ENCODE measurements at places on chromosomes 7 and 10.

GRCh38 chr7:44104860-44105771 is 971 bp downstream of the AEBP1 start:
- no peak for DNase-seq

DNA sequence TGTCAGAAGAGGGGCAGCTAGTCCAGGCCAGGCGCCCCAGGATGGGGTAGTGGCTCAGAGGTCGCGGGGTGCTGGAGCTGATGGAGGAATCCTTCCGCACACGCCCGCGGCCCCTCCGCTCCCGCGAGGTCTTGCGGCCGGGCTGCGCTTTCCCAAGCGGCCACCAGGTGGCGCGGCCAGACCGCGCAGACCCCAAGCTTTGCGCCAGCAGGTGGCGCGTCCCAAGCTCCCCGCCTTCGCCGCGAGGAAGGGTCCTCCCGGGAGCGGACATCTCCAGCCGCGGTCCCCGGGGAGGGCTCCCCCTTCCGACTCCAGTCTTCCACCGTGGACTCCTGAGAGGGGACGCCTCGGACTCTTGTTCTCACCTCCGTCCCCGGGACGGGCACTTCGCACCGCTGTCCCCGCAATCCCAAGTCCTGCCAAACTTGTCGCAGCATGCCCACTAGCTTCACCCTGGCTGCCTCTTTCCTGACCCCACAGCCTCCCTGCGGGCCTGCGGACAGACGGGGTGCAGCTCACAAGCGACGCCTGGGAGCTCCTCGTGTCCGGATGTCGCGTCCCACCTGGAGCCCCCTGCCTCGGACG is 19.4 kb downstream of the KCNK18 start:
- no peak for DNase-seq

DNA sequence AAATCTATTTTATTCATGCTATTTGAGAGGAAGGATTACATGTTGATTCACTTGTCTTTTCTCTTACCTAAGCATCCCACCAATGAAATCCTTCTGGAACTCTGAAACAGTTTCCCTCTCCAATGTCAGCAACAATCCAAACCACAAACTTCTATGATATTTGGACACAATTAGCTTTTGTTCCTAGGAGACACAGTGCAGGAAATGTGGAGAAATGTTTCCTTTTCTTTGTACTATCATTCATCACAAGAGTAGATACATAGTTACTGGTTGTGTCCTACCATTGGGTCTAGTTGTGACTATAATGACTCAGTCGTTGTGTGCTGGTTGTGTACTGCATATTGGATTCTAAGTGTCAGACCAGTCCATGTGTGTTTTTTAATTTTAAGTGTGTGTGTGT is 156.8 kb upstream of the MAGI2 start:
- DNase-seq = no peak

GRCh38 chr7:19117091-19117869 is at the start of gene TWIST1:
TWIST1 (minus strand) TSS chr7:19117636; CDS start chr7:19117321, 315 bp downstream.
- peak; percentile 95 for DNase-seq

DNA sequence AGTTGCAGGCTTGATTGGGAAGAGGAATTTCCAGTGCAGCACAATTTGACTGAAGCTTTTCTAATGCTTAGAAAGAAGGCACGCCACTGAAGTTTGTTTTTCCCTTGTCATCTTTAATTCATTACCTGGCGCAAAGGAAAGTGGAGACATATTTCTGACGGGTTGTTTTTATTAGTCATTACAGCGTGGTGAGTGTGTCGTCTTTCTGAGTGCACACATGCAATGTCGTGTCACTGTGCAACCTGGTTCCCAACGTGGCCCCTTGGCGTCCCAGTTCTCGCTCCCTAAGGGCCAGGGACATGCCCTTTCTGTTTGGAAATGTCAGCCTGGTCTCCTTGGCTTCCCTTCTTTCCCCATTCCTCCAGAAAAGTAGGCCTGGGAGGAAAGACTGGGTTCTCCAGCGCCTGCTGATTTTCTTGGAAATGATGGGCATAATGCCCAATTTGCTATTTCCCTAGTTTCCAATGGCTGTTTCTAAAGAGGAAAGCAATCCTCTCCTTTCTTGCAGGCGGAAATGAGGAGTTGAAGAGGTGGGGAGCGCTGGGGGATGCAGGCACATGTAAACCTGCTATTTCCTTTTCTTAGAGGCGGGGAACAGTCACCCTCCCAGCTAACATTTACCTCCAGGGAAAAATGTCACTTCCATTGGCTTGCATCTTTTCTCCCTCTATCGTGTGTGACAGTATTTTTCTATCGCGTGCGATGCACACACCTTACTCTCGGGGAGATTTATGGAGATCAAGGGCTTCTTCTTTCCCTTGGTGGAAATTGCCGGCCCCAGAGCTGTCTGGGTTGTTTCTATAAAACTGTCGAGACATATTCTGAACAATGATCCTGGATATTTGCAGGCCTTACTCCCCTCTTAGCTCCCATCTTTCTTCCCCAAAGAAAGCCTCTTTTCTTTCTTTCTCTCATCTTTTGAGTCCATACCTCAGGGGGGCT is 249.8 kb downstream of the ARHGAP12 start:
- DNase-seq = no peak

- no peak for DNase-seq
Observed at GRCh38 chr7:30321882-30322192, 37.4 kb downstream of the ZNRF2 start.

GRCh38 chr10:73655257-73655989 is 406 bp downstream of the SYNPO2L start:
- DNase-seq = no peak

DNA sequence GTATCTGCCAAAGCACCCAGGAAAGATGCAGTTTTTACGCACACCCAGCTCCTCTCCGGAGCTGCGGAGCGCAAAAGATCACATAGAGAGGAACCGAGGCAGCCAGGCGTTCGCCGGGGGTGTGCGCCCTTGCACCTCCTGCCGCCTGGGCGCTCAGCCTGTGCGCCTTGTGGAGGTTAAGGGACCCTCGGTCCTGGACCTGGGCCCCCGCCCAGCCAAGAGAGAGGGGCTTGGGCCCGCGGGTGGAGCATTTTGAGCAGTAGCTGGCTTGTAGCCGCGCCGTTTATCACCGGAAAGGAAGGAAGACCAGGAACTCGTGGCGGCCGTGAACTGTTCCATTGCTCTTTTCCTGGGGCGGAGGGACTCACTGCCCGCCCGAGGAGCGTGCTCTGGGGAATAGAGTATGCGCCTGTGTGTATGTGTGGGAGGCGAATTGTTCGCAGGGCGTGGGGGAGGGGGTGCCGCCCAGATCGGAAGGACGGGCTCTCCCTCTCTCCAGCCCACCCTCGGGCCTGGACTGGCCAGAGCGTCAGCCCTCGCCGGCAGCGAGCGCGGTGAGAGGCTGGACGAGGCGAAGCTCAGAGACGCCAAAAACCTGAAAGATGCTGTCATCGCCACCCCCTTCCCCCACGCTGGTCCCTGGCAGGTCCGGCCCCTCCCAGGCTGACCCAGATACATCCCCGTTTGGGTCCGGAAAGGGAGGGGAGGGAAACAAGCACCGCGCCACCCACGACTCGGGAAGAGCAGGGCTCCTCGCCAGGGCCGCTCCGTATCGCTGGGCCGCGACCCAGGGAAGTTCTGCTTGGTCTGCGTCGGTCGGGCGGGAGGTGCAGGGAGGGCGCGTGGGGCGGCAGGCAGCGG is 1.2 kb upstream of the WNT2 start:
- DNase-seq = no peak

GRCh38 chr7:155163696-155164095 is 93.6 kb downstream of the HTR5A start:
- no peak for DNase-seq

GRCh38 chr10:45581216-45581549 is 91.4 kb downstream of the ZFAND4 start:
- no peak for DNase-seq

DNA sequence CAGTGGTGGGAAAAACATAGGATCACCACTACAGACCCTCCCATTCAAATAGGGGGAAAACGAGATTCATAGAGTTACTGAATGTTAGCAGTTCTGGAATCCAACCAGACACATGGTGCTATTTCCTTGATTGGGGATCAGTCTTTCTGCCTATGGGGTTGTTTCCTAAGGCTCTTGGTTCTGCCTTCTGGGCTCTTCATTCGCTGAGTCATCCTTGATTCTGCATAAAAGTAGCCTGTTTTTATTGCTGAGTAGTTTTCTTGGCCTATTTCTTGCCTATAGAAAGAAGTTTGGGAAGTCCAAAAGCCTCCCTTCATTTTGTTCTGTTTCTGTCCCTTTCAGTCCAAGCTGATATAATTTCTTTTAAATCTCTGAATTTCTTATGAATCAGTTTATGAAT is 99.3 kb upstream of the OIT3 start:
- no peak for DNase-seq

GRCh38 chr7:54964136-54964535 is 54.7 kb upstream of the EGFR start:
- no peak for DNase-seq

- no peak for DNase-seq
Observed at GRCh38 chr7:131945313-131945911, 389.0 kb upstream of the PODXL start.

- no peak for DNase-seq
Observed at GRCh38 chr10:85407088-85407487, 959.5 kb downstream of the GRID1 start.

GRCh38 chr10:15795036-15795792 is 65.1 kb downstream of the MINDY3 start:
- DNase-seq = no peak

DNA sequence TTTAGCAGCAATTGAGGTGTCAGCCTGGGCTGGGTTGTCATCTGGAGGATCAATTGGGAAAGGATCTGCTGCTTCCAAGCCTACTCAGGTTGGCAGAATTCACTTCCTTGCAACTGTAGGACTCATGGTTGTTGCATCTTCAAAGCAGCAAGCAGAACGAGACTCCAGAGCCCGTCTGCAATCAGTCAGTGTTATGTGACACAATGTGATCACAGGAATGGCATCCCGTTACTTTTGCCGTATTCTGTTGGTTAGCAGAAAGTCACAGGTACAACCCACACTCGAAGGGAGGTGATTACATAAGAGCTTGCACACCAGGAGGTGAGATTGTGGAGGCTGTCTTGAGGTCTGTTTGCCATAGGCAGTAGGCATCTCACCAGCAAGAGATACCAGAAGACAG is 15.4 kb upstream of the LYZL1 start:
- no peak for DNase-seq

GRCh38 chr10:13699216-13699615 is 112.5 kb downstream of the PRPF18 start:
- DNase-seq = no peak

- no peak for DNase-seq
Observed at GRCh38 chr10:29698773-29699490, 64.2 kb upstream of the SVIL start.

- peak; percentile 76 for DNase-seq
Observed at GRCh38 chr10:125084191-125084613, 76.2 kb downstream of the CTBP2 start.

DNA sequence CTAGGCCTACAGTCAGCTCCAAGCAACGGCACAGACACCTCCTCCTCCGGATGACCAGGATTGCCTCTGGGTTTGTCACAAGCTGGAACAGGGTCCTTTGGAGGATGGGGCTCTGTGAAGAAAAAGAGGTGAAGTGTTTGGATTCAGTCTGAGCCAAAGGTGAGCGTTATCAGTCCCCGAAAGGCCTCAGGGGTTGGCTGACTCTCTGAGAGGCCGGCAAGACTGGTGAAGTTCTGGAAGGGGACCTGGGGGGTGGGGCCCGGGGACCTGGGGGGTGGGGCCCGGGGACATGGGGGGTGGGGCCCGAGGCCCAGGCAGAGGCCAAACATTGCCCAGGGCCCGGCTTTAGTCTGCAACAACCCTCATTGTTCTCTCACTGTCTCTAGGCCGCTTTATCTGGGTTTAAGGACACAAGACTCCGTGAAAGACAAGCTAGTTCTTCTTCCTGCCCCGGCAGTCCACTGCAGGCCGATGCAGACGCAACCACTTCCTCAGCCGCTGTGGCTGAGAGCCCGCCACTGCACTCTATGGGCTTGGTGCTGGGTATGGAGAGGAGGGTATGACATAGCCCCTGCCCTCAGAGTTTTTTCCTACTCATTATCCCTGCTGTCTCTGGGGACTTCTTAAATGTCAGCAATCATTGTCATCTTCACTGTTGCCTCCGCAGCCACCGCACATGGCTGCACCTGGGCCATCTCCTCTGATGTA is 27.4 kb upstream of the PSAP start:
- DNase-seq = no peak

GRCh38 chr10:95327367-95327766 is 36.6 kb upstream of the PDLIM1 start:
- DNase-seq = no peak

GRCh38 chr10:7488418-7488829 is 77.6 kb upstream of the SFMBT2 start:
- no peak for DNase-seq

DNA sequence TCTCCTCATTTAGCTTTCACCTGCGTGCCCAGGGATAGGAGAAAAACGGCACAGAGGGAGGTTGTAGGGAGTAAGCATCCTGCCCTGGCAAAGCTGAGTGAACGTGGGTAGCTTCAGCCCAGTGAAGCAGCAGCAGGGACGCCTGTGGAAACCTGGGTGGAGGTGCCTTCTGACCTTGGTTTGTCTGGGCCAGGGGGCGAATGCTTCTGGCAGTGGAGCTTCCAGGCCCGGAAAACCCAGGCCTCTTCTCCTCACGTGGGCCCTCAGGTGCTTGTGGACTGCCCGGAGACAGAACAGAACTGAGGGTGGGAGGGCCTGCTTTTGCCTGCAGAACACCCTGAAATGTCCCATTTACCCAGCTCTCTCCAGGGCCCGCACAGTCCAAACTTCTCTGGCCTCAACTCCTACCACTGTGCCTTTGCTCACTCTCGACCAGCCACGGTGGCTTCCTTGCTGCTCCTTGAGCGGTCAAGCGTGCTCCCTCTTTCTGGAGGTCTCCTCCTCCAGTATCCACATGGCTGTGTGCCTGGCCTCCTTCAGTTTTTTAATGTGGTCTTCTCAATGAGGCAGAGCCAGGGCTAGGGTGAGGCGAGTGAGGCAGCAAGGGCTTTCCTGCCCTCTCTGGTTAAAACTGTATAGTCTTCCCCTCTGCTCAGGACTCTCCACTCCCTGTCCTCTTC is 62.4 kb downstream of the TMEM209 start:
- DNase-seq = no peak

GRCh38 chr7:28037220-28038010 is 143.2 kb downstream of the JAZF1 start:
- peak; percentile 90 for DNase-seq

DNA sequence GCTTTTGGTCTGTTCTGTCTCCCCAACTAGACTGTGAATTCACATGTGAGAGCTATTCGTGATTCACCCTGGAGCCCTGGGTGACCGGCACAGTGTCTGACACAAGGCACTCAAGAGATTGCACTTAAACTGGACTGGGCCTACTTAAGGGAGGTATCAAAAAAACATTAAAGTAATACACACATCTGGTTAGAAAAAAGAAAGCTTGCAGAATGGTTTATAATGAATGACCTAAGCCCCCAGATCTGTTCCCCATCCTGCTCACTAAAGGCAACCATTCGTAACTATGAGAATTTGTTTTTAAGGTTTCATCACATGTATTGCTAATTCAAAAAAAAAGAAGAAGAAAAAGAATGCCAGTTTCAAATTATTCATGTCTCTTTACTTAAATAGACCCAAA is 74.5 kb downstream of the DGKI start:
- DNase-seq = no peak

- DNase-seq = no peak
Observed at GRCh38 chr10:97190450-97190849, 4.7 kb upstream of the SLIT1 start.

GRCh38 chr10:3976718-3977117 is 191.7 kb upstream of the KLF6 start:
- DNase-seq = no peak

- peak; percentile 23 for DNase-seq
Observed at GRCh38 chr7:34430456-34430855, 227.6 kb upstream of the NPSR1 start.
